ENCODE measurements at places on chromosomes 3 and 15. TPM values are rescaled to one million over a fixed set of nuclear protein-coding genes. Genes with fewer than 3 reads are reported as not detected.

The SENP5 gene
- total RNA-seq = 12.4 TPM

DNA sequence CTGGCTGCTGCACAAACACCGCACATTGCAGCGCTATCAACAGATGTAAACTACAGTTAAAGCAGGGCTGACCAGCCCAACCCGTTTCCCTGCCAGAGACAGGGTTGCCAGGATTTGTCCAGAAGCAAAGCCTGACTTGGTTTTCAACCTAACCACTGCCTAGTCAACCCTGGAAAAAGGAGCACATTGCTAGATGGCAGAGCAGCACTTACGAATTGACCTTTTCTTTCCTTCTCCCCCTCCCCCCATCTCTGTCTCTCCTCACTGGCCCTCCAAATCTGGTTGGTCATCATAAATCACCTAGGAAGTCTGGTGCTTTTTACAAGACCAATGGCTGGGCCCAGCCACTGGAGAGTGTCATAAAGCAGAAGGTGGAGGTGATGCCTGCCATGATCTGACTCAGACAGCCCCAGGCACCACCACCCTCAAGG is 51.3 kb downstream of the ABCC5 start:
- DNase-seq = no peak

DNA sequence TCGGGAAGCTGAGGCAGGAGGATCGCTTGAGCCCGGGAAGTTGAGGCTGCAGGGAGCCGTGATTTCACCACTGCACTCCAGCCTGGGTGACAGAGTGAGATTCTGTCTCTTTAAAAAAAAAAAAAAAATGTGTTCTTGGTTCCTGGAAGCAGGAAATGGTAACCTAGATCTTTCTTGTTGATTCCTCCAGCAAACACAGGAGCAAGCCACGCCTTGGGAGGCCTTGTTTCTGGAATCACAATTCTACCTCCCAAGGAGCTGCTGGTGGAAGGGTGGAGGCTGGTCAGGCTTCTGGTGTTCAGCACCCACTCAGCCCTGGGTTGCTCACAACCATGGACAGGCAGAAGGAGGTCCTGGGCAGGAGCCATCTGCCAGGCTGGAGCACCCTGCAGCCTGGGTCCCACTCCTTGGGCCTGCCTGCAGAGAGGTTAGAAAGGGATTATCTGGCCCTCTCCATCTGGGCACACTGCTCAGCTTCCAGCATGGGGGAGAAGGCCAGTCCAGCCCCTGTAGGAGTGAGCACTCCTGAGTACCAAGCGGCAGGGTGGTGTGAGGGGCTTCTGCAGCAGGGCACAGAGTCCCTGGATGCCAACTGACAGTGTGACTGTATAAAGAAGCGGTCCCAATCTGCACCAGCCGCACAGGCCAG is 65.6 kb downstream of the ABTB1 start:
- DNase-seq = no peak

The VEPH1 gene
- total RNA-seq = 12.8 TPM

GRCh38 chr15:81133782-81134461 is at the start of gene CFAP161:
CFAP161 (plus strand) TSS chr15:81134270; CDS start chr15:81134330, 60 bp downstream.
- peak; percentile 89 for DNase-seq

DNA sequence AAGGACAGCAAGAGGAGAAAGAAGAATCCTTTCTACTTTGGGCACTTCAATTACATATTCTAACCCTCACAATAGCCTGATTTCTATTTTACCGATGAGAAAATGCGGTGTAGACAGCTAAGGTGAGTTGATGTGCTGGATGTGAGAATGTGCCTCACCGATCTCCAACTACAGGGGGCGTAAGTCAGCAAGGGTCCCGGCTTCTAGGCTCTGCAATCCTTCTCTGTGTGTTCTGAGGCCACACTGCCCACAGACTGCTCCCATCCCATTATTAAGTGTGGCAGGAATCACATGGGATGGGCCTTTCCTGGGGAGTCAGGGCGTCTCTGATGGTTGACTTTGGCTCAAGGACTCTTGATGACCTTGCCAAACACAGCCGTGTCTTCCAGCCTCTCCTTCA is 23.6 kb upstream of the RPL35A start:
- DNase-seq = no peak

Measured in pancreas (tissue), 10 donors.